ENCODE measurements at places on chromosomes 7 and 10.
A peak's percentile ranks its signal among the peaks of the same experiment; 100 is the strongest.

- DNase-seq = no peak
Observed at GRCh38 chr10:26803849-26804248, 56.9 kb downstream of the ABI1 start.

GRCh38 chr7:107043921-107044346 is 571 bp upstream of the PRKAR2B start:
- DNase-seq = no peak

GRCh38 chr10:117075064-117075463 is 63.0 kb downstream of the VAX1 start:
- peak; percentile 33 for DNase-seq

GRCh38 chr7:142301299-142301698 is 43.4 kb upstream of the PRSS58 start:
- DNase-seq = no peak

All from H4 (cell line).